Sigmoid colon (tissue), 7 donors: ENCODE measurements at places on chromosomes 3 and 15.

DNA sequence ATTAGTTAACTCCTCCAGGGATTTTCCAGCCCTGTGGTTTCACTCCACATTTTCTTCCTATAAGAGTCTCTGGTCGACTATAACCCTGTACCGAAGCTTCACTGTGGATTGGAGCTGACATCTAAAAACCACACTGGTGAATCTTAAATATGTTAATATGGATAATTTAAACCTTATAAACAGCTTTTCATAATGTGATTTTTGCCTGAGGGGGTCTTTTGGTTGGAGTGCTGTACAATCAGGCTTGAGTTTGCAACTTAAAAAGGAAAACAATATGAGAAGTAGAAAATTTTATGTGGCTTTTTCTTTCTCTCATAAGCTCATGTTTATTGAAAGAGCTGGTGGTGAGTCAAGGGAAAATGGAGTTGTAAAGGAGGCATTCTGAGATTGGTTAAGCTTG, 313.7 kb downstream of the VPS13C start:
- no peak for DNase-seq

DNA sequence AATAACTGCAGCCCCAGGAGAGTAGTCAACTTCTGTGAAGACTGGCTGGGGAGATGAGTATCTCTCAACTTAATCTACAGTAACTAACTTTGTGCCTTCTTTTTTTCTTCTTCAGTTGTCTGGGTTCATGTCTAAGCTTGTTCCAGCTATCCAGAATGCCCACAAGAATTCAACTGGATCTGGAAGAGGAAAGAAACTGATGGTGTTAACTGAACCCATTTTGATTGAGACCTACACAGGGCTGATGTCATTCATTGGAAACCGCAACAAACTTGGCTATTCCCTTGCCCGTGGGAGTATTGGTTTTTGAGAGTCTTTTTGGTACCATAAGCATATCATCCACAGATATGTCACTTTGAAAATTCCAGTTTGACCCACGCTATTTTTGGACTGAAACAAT, 148.7 kb downstream of the TPRG1 start:
- DNase-seq = no peak

GRCh38 chr3:29186982-29187725, 93.7 kb upstream of the RBMS3 start:
- DNase-seq = no peak

GRCh38 chr15:47582233-47582632, 135.1 kb upstream of the SEMA6D start:
- no peak for DNase-seq

- peak; percentile 92 for DNase-seq
Measured at GRCh38 chr3:184133840-184134745, 1.1 kb upstream of the EIF2B5 start.

- DNase-seq = no peak
Measured at GRCh38 chr3:137081711-137082110, 123.9 kb downstream of the IL20RB start.

DNA sequence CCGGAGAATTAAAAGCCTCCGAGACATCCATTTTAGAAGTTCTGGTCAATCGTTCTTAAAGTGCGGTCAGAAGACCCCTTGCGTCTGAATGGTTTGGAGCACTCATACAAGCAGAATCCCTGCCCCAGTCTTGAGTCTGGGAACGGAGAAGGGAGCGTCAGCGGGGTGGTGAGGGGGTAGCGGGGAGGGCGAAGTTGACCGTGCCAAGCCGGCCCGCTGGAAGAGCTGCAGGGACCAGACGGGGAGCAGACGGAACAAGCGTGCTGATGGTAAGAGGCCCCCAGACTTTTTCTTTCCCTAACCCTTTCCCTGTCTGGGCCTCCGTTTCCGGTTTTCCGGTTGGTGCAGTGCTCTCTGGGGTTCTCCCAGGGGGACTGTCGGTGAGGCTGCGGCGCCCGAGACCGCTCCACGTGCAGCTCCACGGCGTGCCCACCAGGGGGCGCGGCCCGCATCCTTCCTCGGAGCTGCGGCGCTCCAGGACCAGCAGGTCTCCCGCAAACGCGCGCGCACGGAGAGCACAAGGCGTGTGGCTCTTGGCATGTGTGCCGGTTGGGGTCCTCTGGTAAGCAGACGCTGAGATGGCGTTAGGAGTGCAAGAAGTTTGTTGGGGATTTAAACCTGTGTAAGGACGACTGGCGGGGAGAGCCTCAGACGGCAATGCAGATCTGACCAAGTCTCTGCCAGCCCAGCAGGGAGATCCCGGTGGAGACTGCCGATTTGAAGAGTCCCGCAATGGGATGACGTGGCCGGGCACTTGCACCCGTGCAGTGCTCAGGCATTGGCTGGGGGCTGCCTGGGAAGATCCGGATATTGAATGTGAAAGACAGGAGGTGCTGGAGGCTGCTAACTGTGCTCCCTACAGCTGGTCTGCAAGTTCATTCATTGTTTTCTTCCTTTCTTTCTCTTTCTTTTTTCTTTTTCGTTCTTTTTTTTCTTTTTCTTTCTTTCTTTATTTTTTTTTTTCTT, 19.2 kb upstream of the CORO2B start:
- DNase-seq = peak; percentile 87

- DNase-seq = no peak
Measured at GRCh38 chr3:168545591-168545990, 449.9 kb upstream of the GOLIM4 start.

GRCh38 chr3:41327718-41328117, 128.4 kb downstream of the CTNNB1 start:
- no peak for DNase-seq

- no peak for DNase-seq
Measured at GRCh38 chr3:148931574-148931973, 59.8 kb upstream of the GYG1 start.

DNA sequence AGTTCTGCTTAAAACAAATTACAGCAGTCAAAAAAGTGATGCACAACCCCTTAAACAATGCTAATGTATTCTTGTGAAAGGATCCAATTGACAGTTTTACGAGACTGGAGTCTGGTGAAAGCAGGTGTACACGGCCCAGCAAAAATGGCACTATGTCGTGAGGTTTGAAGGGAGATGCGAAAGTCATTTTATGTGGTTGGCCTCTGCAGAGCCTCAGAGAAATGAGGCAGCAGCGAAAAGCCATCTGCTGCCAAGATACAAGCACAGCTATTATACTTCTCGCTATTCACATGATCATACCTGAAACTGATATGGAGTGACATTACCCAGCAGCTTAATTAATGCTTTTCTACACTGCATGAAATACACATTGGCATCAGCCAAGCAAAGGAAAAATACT, 36.4 kb downstream of the MECOM start:
- no peak for DNase-seq

DNA sequence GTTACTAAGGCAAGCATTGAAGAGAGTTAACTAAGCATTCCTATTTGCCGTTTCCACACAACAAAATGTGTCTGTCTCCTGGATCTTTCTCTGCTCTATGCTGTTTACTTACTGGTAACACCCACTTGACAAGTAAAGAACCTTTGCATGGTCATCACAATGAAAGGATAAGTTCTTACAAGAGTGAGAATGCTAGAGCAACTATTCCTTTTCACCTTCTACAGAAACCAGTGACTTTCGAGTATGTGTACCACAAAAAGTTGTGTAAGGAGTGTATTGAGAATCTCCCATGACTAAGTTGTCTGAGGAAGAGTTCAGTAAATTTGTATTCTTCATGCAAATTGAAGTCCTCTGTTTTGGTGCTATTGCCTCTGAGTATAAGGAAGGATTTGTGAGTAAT, 10.8 kb downstream of the TIPARP start:
- no peak for DNase-seq

GRCh38 chr3:20930034-20930433, 744.0 kb upstream of the SGO1 start:
- DNase-seq = no peak

DNA sequence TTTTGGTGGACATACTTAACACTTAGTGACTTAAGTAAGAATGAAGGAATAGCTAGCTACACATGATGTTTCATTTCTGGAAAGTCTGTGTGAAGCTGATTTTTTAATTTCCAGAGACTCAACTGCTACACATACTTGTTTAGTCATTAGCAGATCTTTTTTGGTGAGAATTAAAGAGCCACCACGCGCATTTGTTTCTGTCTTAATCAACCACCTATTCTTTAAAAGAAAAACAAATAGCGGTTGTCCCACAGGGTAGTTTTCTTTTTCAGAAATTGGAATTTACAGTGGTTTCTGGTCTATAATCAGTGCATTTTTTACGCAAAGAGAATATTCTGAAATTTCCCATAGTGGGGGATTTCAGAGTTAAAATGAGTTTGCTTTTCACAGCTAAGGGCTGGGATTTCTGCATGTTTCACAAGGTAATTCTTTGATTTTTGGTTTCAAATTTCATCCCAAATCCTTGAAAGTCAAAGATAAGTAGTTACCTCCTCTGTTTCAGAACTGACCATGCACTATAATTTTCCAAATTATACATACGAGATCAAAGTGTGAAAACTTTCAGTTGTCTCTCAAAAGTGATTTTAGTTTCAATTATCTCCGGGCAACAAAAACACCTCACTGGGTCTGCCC, 631.0 kb upstream of the GRM7 start:
- no peak for DNase-seq

DNA sequence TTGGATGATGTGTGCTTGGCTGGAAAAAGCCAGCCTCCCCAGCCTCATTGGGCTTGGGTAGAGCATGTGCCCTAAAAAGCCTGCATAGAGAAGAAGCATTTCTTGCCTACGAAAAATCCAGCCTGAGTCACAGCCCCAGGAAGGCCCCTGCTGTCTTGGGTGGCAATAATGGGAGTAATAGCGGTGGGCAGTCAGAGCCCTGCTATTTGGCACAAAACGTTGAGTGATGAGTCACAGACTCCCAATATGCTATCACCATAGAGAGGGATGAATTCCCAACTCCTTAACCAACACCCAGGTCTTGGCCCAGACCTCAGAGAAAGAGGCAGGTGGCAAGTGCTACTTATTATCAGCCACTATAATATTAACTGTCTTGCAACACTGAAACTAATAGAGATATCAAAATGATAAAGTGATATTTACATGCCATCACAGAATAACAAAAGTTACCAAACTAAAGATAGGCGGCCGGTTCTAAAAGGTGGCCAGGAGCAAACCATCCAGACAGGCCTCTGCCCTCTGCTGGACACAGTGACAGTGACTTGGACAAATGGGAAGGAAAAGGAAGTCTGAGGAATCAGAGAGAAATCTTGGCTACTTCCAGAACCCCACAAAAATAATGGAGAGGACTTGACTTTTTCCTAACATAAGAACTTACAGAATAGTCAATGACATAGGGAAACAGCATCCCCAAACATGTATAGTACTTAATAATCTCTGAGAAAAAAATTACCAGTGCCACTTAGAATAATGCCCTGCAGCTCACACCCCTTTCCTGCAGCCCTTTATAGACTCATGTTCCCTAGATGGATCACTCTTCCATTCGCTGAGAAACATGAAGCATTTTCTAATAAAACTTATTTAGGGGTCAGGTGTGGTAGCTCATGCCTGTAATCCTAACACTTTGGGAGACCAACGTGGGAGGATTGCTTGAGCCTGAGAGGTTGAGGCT, 51.9 kb upstream of the MUC13 start:
- DNase-seq = no peak

GRCh38 chr3:63751459-63751858, 67.6 kb upstream of the C3orf49 start:
- no peak for DNase-seq

DNA sequence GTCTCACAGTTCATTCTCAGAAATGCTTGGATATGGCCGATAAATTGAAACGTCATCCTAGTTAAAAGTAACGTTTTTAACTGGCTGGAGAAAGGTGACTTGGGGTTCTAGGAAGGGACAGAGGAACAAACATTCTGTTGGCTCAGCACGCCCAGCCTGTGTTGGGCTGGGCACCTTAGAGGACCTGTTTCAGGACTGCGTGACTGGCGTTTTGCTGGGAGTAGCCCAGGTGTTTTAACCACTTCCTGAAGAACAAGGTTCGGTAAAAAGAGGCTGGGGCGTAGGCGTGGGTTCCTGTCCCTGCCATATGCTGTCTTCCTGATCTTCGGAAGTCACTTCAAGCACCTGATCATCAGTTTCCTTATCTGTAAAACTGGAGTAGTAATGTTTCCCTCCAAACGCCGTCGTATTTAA, 1.1 kb upstream of the TLNRD1 start:
- no peak for DNase-seq

GRCh38 chr15:89161666-89162065, 59.7 kb downstream of the RLBP1 start:
- DNase-seq = no peak

DNA sequence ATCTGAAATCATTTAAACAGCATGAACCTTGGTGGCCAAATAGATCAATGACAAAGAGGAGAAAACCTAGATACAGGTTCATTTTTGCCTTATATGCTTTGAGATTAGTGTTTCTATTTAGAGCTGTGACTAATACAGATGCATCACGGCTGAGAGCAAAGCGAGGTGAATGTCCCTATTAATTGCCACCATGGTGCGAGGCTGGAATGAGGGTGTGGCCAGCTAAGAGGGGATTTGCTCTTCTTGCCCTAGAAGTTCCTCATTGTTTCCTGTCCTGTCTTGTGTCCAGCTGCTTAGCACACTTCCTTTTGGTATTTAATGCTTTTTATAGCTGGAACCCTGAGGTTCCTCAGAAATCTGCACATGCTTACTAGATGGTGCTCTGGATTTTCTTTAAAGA, 339.1 kb upstream of the RGMA start:
- DNase-seq = no peak

- no peak for DNase-seq
Measured at GRCh38 chr15:85402195-85402881, 21.9 kb downstream of the AKAP13 start.

DNA sequence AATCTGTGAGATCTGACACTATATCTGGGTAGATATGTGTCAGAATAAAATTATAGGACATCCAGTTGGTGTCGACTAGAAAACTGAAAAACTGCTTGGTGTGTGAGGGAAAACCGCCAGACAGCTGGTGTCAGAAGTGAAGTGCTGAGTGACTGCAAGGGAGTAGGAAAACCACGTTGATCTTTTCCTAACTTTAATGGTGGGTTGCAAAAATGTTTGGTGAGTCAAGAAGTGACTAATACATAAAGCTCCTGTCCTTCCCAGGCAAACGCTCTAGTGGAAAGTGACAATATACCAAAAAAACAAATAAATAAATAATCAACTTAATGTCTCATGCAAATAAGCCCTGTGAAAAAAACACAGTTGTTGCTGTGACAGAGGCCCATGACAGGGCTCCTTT, 7.3 kb upstream of the CD96 start:
- DNase-seq = no peak

GRCh38 chr3:56200251-56200650, 268.0 kb downstream of the ERC2 start:
- no peak for DNase-seq

- no peak for DNase-seq
Measured at GRCh38 chr15:60419753-60420152, 22.0 kb upstream of the ANXA2 start.

GRCh38 chr3:182046166-182046764, 334.5 kb downstream of the SOX2 start:
- DNase-seq = no peak
